Colonic mucosa (tissue), 4 donors: ENCODE measurements at places on chromosomes 1 and 21. TPM values are rescaled to one million over a fixed set of nuclear protein-coding genes. Genes with fewer than 3 reads are reported as not detected.
A peak's percentile ranks its signal among the peaks of the same experiment; 100 is the strongest.

DNA sequence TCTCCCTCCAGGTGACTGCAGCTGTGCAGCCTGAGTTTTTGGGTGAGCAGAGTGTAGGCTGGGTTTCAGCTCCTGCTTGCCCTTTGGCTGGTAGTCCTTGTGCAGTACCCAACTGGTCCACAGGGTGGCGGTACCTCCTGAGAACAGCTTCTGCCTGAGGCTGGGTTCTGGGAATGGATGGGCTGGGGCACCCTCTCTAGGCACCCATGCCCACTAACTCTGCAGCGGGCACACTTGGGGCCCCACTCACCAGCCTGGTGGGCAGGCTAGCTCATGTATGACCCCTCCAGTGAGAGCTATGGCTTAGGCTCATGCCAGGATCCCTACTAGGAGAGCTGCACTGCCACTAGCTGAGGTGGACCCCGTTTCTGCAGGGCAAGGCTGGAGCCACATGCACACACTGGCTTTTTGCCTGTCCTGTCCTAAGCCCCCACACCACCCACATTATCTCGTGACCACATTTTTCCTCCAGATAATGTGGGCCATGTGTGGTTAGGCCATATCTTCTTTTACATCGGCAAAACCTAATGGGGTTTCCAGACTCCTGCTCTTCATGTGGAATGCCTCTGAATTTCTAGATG, 15.5 kb upstream of the GSTM4 start:
- H3K4me3 ChIP-seq = no peak overlapping the region
- no peak overlapping the region for H3K27ac ChIP-seq
- no peaks in the 10 kb centered on the region for H3K36me3 ChIP-seq
- peak; percentile 95 for DNase-seq

DNA sequence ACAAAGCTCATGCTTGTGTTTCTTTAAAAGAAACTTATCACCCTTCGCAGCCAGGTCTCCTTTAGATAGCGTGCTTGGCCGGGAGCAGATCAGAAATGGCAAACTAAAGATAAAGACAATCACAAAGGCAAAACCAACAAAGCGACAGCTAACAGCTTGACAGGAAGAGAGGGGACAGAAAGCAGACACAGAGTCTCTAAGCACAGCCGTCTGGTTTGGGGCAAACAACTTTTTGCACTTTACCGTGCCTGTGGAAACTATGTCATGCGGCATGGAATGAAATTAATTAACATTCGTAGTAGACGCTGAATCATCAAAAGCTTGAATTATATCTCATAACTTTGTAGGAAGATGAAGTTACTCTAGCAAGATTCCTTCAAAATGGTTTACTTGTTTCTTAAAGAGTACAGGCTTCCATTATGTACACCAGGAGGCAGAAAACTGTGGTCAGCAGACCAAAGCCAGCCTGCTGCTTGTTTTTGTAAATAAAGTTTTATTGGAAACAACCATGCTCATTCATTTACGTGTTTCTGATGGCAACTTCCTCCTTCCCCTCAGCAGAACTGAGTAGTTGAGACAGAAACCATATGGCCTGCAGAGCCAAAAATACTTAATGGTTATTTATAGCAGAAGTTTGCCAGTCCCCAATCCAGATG, 183.2 kb downstream of the KIF26B start:
- no peak overlapping the region for H3K4me3 ChIP-seq
- no peaks in the 10 kb centered on the region for H3K4me1 ChIP-seq
- no peak for DNase-seq
- no peak overlapping the region for H3K27ac ChIP-seq
- no peaks in the 10 kb centered on the region for H3K36me3 ChIP-seq
- no peaks in the 10 kb centered on the region for H3K27me3 ChIP-seq

- DNase-seq = no peak
- H3K36me3 ChIP-seq = no peaks in the 10 kb centered on the region
- H3K4me3 ChIP-seq = no peak overlapping the region
- peaks cover 6% of the 10 kb centered on the region for H3K4me1 ChIP-seq
Measured at GRCh38 chr1:27778056-27778455, 5.0 kb downstream of the STX12 start.

DNA sequence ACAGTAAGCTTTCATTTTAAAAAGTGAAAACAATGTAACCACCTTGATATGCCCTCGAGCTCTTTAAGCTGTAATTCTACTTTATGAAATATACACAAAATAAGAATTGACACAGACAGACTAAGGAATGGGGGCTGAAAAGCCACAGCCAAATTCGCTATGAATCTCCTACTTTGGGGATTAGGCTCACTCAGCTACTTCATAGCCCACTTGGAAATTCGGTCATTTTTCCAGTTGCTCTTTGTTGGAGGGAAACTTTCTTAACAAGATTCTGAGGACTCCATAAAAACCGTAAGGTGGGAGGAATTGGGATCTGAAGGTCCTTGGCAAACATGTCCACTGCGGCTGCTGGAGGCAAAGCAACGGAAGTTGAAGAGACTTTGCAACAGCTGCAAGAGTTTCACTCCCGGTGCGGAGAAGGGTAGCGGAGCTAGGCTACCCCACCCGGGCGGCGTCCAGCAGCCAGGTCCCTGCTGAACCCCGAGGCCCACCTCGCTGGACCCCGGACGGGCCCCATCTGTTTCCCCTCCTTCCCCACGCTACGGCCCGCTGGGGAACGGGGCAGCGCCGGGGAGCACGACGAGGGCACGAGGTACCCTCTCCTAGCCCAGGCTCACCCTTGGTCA, 634 bp downstream of the MYCBP start:
- peak overlapping the region; percentile 52 for H3K27ac ChIP-seq
- no peaks in the 10 kb centered on the region for H3K36me3 ChIP-seq
- H3K4me3 ChIP-seq = peak overlapping the region; percentile 84
- H3K4me1 ChIP-seq = no peaks in the 10 kb centered on the region

- DNase-seq = no peak
- H3K27me3 ChIP-seq = no peaks in the 10 kb centered on the region
- no peak overlapping the region for H3K27ac ChIP-seq
- no peaks in the 10 kb centered on the region for H3K36me3 ChIP-seq
Measured at GRCh38 chr1:151711951-151712350, 4.7 kb downstream of the CELF3 start.

GRCh38 chr1:87392248-87393192, 63.8 kb downstream of the LMO4 start:
- H3K4me3 ChIP-seq = no peak overlapping the region
- no peaks in the 10 kb centered on the region for H3K36me3 ChIP-seq
- H3K27me3 ChIP-seq = no peaks in the 10 kb centered on the region
- no peak overlapping the region for H3K27ac ChIP-seq
- DNase-seq = peak; percentile 20

- H3K27me3 ChIP-seq = no peaks in the 10 kb centered on the region
- no peak for DNase-seq
- no peaks in the 10 kb centered on the region for H3K4me1 ChIP-seq
- no peak overlapping the region for H3K4me3 ChIP-seq
- no peaks in the 10 kb centered on the region for H3K36me3 ChIP-seq
- no peak overlapping the region for H3K27ac ChIP-seq
Measured at GRCh38 chr1:36925251-36925650, 109.1 kb downstream of the GRIK3 start.

GRCh38 chr1:228737601-228738041, 2.3 kb downstream of the RHOU start:
- peak overlapping the region; percentile 83 for H3K27ac ChIP-seq
- no peaks in the 10 kb centered on the region for H3K4me1 ChIP-seq
- no peaks in the 10 kb centered on the region for H3K36me3 ChIP-seq
- no peak for DNase-seq
- H3K4me3 ChIP-seq = peak overlapping the region; percentile 80

DNA sequence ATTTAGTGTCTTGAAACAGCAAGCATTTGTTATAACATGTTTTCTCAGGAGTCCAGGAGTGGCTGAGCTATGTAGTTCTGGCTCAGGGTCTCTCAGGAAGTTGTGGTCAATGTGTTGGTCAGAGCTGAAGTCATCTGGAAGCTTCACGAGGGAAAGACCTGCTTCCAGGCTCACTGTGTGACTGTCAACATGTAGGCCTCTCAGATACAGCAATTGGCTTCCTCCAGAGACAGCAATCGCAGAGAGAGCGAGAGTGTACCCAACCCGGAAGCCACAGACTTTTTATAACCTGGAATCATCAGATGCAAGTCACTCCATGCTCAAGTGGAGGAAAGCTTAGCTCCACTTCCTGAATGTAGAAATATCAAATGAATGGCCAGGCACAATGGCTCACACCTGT, 40.9 kb downstream of the TNFRSF9 start:
- no peak overlapping the region for H3K4me3 ChIP-seq
- no peak overlapping the region for H3K27ac ChIP-seq
- no peaks in the 10 kb centered on the region for H3K36me3 ChIP-seq
- H3K4me1 ChIP-seq = no peaks in the 10 kb centered on the region

CHIT1 gene
- total RNA-seq = 0.30 TPM

TLR5 gene
- total RNA-seq = 3.0 TPM

DISC1 gene
- 3.4 TPM for total RNA-seq
